ENCODE measurements at places on chromosomes 16 and 17. TPM values are rescaled to one million over a fixed set of nuclear protein-coding genes. Genes with fewer than 3 reads are reported as not detected.

NACA2 gene
- 1.1 TPM for polyA plus RNA-seq

TEX14 gene
- polyA plus RNA-seq, result 3.0 TPM

TBX6 gene
- 0.54 TPM for polyA plus RNA-seq

ALDOA gene
- polyA plus RNA-seq, result 2,091 TPM

KCNH6 gene
- not detected for polyA plus RNA-seq

KRTAP2-2 gene
- polyA plus RNA-seq, result not detected

KRT27 gene
- not detected for polyA plus RNA-seq

SLFN14 gene
- polyA plus RNA-seq, result 0.38 TPM

CD79B gene
- 2.4 TPM for polyA plus RNA-seq

- peak; percentile 41 for DNase-seq
These were observed 7.7 kb upstream of the ARHGAP23 start for GRCh38 chr17:38420518-38420917.

DNA sequence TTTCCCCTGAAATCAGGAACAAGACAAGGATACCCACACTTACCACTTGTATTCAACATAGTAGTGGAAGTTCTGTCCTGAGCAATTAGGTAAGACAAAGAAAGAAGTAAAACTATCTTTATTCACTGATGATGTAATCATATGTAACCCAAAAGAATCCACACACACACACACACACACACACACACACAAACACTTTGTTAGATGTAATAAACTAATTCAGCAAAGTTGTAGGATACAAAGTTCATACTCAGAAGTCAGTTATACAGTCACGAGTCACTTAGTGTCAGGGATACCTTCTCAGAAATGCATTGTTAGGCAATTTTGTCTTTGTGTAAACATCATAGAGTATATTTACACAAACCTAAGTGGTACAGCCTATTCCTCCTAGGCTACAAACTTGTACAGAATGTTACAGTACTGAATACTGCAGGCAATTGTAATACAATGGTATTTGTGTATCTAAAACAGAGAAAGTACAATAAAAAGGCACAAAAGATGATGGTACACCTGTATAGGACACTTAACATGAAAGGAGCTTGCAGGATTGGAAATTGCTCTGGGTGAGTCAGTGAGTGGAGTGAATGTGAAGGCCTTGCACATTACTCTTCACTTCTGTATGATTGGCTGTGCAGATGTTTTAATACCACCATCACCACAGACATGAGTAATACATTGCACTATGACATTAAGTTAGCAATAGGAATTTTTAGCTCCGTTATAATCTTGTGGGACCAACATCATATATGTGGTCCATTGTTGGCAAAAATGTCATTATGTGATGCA, 370.1 kb downstream of the ZFHX3 start:
- DNase-seq, result no peak

DNA sequence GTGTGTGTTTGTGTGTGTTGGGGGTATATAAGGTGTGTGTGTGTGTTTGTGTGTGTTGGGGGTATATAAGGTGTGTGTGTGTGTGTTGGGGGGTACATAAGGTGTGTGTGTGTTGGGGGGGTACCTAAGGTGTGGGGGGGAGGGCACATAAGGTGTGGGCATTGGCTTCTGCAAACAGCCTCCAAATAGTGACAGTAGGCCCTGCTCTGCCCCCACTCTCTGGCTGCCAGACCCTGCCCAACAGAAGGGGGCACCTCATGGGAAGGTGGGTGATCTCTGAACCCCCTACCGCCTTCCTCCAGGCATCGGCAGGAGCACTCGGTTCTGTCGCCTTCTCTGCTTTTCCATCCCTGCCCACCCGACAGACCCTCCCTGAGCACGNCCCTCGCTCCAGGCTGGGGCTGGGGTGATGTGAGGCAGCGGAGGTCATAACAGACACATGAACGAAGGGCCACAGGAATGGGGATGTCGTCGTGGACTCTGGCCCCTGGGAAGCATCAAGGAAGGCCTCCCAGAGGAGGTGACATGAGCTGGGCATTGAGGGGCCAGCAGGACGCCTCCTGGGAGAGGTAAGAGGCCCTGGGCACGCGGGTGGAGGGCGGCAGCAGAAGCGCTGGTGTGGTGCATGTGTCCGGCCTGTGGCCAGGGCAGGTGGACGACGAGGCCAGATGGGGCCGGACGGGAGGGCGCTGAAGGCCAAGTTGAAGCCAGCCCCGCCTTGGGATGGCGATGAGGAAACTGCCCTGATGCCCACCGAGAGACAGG, 136.6 kb upstream of the RPH3AL start:
- DNase-seq, result peak; percentile 70

DNA sequence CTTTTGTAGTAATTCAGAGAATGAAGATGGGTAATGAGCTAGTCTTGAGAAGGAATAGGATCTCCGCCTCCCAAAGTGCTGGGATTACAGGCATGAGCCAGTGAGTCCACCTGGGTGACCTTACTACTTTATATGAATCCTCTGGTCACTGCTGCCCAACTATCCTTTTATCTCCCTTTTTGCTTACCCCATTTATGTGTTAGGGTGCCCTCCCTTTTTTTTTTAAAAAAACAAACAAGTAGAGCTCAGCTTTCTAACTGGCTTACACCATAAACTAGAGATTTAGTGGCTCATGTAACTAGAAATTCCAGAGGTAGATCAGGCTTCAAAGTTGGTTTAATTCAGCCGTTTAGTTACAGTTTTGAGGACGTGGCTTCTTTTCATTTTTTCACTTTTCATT, 15.6 kb downstream of the USP10 start:
- no peak for DNase-seq

DNA sequence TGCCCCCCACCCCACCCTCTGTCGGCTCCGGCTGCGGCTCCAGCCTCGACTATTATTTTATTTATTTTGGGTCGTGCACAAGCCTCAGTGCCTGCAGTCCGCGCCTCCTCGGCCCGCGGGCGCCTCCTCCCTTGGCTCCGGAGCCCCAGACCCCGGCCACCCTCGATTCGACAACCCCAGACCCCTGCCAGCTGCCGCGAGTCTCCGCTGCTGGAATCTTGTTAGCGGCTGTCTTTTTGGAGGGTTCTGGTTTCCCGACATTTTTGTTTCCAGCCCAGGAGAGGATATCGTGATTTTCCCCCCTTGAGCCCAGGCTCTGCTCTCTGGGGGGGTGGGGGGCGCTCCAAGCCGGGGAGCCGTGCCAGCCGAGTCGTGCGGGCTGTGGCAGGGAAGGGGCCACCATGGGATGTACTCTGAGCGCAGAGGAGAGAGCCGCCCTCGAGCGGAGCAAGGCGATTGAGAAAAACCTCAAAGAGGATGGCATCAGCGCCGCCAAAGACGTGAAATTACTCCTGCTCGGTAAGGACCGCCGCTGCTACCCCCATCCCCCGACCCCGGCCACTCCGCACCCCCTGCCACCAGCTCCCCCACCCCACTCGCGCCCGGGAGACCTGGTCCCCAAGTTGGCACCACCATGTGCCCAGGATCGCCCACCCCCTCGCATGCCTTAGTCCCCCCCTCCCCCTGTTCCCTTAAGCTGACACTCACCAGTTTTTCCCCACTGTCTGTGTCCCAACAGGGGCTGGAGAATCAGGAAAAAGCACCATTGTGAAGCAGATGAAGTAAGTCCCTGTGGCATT, 746 bp downstream of the GNAO1 start:
- no peak for DNase-seq

DNA sequence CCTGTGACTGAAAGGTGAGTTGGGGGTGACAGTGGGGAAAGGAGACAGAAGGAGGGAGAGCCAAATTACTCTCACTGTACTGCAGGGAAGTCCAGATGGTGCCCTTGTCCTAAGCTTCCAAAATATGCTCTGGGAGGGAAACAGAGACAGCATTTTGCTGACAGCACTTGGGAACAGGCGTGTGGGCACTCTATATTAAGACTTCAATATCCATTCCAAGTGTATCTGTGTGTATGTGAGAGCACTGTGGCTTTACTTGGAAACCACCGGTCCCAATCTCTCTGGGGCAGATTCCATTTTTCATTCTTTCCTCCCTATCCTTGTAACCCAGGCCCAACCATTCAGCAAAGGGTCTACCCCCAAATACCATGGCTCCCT, 407.3 kb downstream of the UTP18 start:
- DNase-seq, result no peak

DNA sequence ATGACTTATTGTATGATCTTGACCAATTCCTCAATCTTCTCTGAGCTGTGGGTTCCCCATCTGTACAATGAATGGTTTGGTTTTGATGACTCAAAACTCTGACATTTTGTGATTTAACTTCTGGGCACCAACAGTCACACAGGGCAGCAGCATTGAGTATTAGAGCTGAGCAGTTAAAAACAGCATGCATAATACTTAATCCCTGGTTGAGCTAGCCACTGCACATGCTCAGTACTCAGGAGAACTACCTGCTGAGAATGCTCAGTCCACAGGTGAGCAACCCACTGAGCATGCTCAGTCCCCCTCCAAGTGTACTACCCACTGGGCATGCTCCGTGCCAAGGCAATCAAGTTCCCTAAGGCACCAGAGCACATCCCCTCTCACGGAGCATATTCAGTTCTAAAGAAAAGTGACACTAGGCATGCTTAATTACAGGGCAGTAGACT, 68.7 kb downstream of the AIPL1 start:
- no peak for DNase-seq

GRCh38 chr17:2170023-2170422, 115.1 kb downstream of the HIC1 start:
- DNase-seq, result no peak

GRCh38 chr16:81513204-81514040, 68.8 kb downstream of the CMIP start:
- DNase-seq, result no peak

GRCh38 chr16:48444574-48444973, 59.4 kb upstream of the SIAH1 start:
- DNase-seq, result peak; percentile 20

GRCh38 chr16:55471448-55472097, 7.4 kb upstream of the MMP2 start:
- no peak for DNase-seq

GRCh38 chr17:58823051-58823525, 67.4 kb downstream of the PPM1E start:
- no peak for DNase-seq

DNA sequence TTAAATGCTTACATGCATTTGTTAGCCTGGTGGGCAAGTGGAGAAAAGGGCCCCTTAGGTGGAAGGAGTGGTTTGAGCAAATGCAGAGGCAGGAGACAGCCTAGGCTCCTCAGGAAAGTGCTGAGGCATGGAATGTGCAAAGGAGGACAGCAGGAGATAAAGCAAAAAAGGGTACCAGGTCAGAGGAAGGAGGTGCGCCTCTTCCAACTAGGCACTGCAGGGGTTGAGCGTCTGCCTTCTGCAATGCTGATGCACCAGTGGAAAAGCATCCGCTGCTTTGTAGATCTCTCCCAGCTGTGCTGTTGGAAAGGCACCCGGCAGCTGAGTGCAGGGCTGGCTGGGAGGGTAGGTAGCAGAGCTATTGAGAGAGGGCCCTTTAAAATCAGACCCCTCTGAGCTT, 287.0 kb upstream of the XYLT1 start:
- DNase-seq, result no peak

GRCh38 chr16:17453364-17454038, 17.3 kb downstream of the XYLT1 start:
- DNase-seq, result no peak

DNA sequence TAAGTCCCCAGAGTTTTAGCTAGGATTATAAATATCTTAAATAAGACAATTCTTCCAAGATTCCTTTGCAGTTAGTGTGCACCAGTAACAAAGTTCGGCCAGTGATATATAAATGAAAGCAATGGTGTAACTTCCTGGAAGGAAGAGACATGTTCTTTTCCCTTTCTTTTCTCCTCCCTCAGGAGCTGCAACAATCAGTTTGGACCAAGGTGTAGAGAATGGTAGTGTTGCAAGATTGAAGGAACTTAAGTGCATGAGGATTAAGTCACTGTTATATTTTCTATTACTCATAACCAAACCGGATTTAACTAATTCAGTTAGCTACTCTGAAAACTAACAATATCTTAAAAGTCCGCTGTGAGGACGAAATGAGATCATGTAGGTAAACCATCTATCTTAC, 68.9 kb upstream of the KCNJ16 start:
- DNase-seq, result no peak

DNA sequence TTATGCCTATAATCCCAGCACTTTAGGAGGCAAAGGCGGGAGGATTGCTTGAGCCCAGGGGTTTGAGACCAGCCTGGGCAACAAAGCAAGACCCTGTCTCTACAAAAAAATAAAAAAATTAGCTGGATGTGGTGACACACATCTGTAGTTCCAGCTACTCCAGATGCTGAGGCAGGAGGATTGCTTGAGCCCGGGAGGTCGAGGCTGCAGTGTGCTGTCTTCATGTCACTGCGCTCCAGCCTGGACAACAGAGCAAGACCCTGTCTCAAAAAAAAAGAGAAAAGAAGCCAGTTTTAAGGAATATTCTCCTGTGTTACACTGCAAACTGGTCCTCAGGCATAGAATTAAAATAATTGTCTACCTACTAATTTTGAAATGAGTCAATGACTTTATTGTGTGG, 47.9 kb downstream of the NSRP1 start:
- DNase-seq, result no peak
